SJCRH30 (cell line): ENCODE measurements at places on chromosomes 6 and 20.

DNA sequence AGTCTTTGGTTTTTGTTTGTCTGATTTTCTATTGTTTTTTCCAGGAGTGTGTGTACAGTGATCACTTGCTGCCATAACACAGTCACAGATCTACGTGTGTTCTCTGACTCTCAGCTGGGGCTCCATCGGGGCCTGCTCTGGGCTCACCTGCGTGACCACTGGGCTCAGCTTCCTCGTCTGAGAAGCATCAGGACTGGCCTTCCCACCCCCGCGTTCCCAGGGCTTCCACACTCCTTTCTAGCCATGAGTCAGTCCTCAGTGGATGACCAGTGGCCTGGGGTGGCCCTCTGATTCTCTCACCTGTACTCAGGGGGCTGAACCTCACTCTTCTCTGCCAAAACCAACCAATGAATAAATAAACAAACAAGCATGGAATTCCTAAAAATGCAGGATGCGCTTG lies 14.5 kb downstream of the THBS2 start:
- no peaks in the 10 kb centered on the region for H3K27me3 ChIP-seq
- no peak overlapping the region for H3K27ac ChIP-seq
- no peaks in the 10 kb centered on the region for H3K4me1 ChIP-seq
- no peak overlapping the region for H3K4me3 ChIP-seq

DNA sequence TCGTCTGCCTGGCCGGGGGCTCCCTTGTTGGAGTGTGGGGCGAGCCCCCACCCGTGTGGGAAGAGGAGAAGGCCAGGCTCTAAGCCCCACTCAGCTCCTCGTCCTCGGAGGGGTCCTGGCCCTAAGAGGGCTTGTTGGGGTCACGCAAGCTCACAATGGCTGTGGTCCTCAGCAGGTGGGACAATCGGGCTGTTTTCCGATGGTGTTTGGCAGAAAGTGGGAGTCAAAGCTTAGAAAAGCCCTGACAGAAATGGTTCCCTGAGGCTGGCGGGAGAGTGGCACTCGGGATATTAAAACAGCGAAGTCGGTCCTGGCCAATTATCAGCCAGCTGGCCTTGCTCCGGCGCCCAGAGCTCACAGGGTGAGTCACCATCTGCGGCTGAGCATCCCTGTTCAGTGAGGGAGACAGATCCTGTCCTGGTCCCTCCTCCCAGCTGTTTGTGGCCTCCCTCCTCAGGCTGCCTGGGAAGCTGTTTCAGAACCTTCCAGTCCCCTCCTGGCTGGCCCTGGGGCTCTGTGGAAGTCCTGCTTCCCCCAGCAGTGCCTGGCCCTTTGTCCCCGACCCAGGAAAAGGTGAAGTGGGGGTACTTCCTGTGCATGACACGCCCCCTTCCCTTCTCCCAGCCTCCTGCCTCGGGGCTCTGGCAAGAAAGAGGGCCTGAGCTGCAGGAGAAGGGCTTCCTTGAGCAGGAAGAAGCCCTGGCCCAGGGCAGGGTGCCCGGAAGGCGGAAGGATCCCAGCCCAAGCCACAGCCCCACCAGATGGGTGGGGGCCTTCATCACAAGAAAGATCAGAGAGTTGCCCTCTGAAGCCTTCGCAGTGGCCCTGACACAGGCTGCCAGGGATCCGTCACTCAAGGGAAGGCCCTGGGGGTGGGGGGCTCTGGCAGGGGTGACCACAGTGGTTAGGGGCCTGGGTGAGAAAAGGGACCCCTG lies 53.6 kb upstream of the BHLHE23 start:
- H3K4me1 ChIP-seq, result peaks cover 7% of the 10 kb centered on the region
- DNase-seq, result peak; percentile 93
- no peak overlapping the region for H3K4me3 ChIP-seq

- H3K4me1 ChIP-seq, result no peaks in the 10 kb centered on the region
- no peak overlapping the region for H3K27ac ChIP-seq
- no peak for DNase-seq
- H3K27me3 ChIP-seq, result no peaks in the 10 kb centered on the region; the same call in 1 of the 2 replicates
These were observed 97.3 kb downstream of the GRIK2 start for GRCh38 chr6:101490857-101491256.

- peak overlapping the region; percentile 43; the same call in 1 of the 2 replicates for H3K27ac ChIP-seq
- DNase-seq, result peak; percentile 81
- peaks cover 3% of the 10 kb centered on the region; the same call in 1 of the 2 replicates for H3K4me1 ChIP-seq
- peak overlapping the region; percentile 87 for H3K4me3 ChIP-seq
- H3K36me3 ChIP-seq, result peaks cover 5% of the 10 kb centered on the region; the same call in 1 of the 2 replicates
These were observed 369 bp downstream of the SLC4A11 start for GRCh38 chr20:3238616-3239025.

- no peak overlapping the region for H3K4me3 ChIP-seq
- peaks cover 27% of the 10 kb centered on the region for H3K36me3 ChIP-seq
- no peaks in the 10 kb centered on the region for H3K27me3 ChIP-seq
- peak overlapping the region; percentile 34 for H3K27ac ChIP-seq
These were observed 5.6 kb downstream of the MDFI start for GRCh38 chr6:41643899-41644269.

- no peak overlapping the region for H3K27ac ChIP-seq
- DNase-seq, result no peak
- no peaks in the 10 kb centered on the region for H3K36me3 ChIP-seq
- H3K4me3 ChIP-seq, result no peak overlapping the region
- H3K27me3 ChIP-seq, result no peaks in the 10 kb centered on the region
- no peaks in the 10 kb centered on the region for H3K4me1 ChIP-seq
These were observed 51.0 kb downstream of the ANKS1A start for GRCh38 chr6:34940030-34940434.

- H3K4me1 ChIP-seq, result no peaks in the 10 kb centered on the region
- no peak overlapping the region for H3K27ac ChIP-seq
- no peak for DNase-seq
These were observed 25.4 kb downstream of the FLRT3 start for GRCh38 chr20:14312001-14312400.

- no peaks in the 10 kb centered on the region for H3K36me3 ChIP-seq
- no peaks in the 10 kb centered on the region for H3K27me3 ChIP-seq
- H3K4me1 ChIP-seq, result peaks cover 4% of the 10 kb centered on the region
- no peak overlapping the region for H3K4me3 ChIP-seq
These were observed 74.0 kb upstream of the EYA2 start for GRCh38 chr20:46820682-46821081.

DNA sequence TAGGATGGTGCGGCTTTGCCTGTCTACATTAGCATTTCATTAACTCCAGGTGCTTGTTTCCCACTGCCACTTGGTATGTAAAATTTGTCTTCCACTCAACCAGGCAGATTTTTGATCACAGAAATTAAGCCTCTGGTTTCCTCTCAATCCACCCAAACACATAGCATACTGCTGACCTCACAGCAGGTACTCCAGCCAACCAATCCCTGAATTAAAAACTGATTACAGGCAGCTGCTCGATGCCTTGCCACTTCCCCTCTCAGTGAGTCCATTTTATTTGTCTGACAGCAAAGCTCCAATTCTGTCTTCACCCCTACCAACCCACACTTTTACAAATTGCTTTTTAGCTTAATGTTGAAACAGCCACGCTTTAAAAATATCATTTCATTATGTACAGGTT lies 95.2 kb downstream of the PLCB1 start:
- no peaks in the 10 kb centered on the region for H3K27me3 ChIP-seq
- H3K27ac ChIP-seq, result no peak overlapping the region
- H3K4me1 ChIP-seq, result no peaks in the 10 kb centered on the region
- no peak overlapping the region for H3K4me3 ChIP-seq
